ENCODE measurements at places on chromosomes 1 and 21.

- DNase-seq = no peak
Observed at GRCh38 chr1:67601539-67601938, 83.5 kb upstream of the GADD45A start.

DNA sequence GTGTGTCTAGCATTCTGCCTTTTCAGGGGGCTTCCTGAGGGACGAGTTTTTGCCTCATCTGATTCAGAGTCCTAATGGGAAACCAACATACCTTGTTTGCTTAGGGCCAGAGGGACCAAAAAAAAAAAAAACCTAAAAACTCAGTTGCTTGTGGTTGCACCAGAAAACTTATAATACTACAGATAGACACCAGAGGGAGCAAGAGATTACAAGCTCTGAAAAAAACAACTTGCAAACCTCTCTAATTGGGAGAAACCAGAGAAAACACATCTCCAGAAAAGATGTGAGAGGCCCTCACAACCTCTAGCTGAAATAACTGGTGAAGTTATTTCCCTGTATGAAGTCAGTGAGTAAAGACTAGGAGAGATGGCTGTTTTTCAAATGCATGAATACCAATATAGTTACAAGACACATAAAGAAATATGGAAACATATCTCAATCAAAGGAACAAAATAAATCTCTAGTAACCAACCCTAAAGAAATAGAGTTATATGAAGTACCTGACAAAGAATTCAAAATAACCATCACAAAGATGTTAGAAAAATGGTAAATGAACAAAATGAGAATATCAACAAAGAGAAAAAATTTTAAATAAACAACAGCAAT, 233.7 kb upstream of the NFIA start:
- DNase-seq = peak; percentile 77

DNA sequence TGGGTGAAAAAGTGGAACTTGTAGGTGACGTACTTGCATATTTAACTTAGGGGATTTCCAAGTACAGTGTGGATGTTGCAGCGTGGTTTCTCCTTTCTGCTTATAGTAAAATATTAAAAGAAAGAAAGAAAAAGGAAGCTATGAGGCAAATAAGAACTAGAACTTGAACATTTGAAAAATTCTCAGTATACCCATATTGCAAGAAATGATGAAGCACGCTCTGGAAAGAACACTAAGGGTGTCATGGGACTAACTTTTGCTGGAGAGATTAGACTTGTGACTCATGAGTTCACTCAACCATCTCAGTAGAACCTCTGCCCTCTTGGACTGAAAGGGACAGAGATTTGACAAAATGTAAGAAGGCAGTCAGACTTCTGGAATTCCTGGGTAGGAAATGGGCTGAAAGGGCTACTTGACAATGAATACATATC, 704.5 kb upstream of the ADGRL4 start:
- peak; percentile 63 for DNase-seq

- DNase-seq = no peak
Observed at GRCh38 chr1:75589637-75590036, 21.3 kb downstream of the SLC44A5 start.

DNA sequence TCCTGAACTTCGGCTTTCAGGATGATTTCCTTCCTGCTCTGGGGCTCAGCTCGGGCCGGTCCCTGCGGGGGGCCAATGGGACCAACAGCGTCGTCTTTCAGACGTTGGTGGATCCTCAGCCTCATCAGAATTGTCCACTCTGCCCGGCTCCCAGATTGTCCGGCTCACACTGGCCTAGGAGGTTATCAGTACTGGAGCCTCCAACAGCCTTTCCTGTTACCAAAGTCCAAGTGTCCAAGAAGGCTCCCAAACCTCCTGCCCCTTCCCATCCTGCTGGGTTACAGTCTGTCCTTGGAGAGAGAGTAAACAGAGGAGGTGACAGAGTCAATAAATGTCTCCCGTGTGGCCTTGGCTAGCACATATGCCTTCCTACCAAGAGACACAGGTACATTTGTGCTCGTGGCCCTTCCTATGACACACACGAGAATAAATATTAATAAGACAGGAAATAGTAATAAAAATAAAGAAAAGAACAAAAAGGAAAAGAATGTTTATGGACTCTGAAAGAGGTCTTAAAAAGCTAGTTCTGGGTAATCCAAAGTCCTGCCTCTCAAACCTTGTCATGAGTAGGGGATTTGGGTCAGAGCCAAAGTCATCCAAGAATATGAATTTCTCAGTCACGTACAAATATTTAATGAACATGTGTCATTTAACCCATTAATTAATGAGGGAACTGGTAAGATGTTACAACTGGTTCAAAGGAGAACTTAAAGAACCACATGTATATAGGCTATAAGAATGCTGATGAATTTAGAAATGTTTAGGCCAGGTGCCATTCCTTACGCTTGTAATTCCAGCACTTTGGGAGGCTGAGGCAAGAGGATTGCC, 80.8 kb upstream of the SLC2A1 start:
- DNase-seq = no peak

- DNase-seq = peak; percentile 35
Observed at GRCh38 chr1:10795276-10796021, 997 bp downstream of the CASZ1 start.

DNA sequence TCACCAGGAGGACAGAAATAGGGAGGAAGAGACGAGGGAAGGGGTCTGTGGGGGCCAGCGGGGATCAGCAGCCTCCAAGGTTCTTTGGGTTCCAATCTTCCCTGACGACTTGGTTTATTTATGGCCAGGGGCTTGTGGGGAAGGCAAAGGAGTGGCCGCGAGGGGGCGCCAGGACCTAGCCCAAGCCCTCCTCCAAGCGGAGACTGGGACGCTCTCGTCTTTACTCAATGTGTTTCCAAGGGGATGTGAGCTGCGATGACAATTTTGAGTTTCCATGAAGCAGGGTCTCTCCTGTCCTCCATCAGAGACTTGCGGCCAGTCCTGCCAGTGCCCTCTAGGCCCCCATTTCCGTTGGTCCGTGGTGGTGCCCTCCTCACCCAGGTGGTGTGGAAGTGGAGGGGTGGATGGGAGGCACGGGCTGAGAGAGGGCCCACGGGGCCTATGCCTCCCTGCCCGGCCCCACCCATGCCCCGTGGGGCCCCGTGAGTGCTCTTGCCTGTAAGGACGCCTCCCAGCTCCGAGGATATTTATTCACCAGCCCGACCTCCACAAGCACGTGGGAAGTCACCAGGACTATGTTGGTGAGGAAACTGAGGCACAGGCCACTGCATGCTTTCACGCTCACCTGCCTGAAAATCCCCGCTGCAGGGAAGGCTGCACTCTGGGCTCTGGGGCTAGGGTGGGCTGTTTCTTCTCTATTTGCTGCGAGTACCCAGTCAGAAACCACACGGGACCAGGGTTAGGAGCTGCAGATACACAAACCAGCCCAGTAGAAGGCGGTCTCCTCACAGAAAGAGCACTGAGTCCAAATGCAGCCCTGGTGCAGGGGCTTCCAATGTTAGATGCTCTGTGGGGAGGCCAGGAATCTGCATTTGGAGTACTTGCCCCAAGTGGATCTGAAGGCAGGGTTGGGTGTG, 26.5 kb downstream of the DMRTB1 start:
- DNase-seq = peak; percentile 94

- DNase-seq = peak; percentile 4
Observed at GRCh38 chr1:179866616-179867015, 11.0 kb downstream of the TOR1AIP2 start.

DNA sequence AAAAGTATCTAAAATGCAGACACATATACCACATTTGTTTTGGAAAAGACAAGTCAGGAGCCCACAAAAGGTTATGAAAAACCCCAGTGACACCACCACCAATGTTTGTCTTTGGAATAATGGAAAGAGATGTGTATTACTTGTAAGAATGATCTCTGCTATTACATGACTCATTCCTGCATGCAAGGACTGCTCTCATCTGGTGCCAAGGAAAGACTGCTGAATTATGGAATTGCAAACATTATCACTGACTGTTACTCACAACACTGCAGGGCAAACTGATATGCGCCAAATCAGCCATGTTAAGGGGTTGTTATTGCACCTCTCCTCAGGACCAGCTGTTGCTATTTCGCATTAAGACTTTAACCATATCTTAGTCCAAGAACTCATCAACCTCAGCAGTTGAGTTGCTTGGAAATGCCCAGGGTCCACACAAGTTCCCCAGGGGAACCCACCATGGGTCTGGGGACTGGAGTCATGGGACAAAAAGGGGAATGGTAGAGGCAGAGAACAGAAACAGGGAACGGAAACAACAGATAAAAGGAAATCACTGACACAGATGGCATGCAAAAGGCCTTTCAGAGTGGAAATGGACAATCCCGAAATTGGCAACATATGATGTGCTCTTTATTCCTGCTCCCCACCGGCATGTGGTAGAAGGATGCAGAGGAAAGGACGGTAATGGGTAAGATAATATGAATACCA, 34.4 kb downstream of the CAPZB start:
- peak; percentile 94 for DNase-seq

DNA sequence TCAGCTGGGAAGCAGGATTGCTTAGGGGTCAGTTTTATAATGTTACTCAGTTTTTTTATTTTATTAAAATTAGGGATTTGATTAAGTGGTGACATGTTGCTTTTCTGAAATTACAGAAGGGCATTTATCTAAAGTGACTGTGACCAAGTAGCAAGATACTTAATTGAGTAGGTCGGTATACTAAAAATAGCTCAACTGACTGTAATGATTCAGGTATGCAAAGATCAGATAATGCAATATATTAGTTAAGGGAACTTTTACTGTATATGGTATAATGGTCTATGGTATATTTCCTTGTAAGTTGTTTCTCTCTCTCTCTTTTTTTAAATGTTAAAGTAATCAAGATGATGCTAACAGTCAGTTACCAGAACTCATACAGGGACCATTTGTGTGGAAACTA, 26.2 kb downstream of the RLF start:
- DNase-seq = no peak

GRCh38 chr1:118928739-118929554, 59.2 kb downstream of the TBX15 start:
- peak; percentile 40 for DNase-seq

DNA sequence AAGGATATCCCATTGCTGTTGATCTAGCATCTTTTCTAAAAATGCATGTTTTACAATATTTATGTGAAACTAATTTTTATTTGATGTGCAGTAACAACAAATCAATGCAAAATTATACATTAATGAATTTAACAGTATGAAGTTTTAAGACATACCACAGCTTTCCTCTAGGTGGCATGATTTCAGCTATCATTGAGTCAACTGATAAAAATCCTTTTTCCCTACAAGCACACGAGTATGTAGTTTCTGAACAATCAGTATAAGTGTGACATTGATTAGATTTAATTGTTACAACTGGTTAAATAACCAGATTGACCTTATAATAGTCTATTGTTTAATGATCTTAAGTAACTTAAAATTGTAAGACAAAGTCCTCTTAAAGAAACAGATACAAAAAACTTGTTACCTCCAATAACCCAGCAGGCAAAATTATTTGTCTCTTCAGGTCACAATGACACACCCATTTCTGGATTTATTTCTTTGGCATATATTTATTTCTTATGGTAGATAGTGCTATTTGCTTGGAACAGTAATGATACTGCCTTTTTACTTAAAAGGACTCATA, 5.8 kb upstream of the TGFB2 start:
- peak; percentile 82 for DNase-seq

DNA sequence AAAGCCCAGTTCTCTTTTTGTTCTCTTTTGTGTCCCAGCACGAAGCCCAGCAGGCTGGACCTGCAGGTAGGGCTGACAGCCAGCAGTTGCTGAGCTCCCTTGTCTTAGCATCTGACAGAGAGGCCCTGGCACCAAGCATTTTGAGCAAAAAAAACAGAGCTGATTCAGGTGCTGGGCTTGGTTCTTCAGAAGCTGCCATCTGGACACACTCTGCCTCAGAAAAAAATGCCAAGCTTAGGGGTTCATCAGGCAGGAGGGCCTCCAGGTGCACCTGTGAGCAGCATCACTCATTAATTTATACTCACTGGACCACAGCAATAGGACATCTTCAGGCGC, 167.1 kb upstream of the PLD5 start:
- no peak for DNase-seq

DNA sequence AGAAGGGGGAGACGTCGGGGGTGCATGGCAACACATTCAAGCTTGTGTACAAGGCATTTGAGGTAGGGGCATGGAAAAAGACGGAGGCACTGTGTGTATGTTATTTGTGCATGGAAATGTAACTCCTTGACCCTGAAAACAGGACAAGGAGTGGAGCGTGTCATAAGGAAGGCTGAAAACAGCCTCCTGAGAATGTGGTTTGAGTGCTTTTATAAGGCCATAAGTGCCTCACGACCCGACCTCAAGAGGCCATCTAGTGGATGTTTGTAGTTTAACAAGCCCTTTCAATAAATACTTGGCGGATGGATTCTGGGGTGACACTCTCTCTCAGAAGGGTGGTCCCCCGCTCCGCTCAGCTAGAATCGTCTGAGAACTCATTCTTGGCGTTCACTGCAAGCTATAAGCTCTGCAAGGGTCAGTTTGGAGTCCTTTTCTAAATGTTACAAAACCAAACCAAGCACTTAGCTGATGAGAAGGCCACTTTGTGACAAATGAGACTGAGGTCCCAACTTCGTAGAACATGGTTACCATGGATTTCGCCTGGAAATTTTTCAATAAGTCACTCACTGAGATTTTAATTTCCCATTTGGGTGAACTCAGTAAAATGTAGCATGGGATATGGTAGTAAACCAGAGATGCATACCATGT, 38.8 kb upstream of the CLCA4 start:
- peak; percentile 63 for DNase-seq

GRCh38 chr1:204456826-204457442, 37.7 kb downstream of the PIK3C2B start:
- no peak for DNase-seq

DNA sequence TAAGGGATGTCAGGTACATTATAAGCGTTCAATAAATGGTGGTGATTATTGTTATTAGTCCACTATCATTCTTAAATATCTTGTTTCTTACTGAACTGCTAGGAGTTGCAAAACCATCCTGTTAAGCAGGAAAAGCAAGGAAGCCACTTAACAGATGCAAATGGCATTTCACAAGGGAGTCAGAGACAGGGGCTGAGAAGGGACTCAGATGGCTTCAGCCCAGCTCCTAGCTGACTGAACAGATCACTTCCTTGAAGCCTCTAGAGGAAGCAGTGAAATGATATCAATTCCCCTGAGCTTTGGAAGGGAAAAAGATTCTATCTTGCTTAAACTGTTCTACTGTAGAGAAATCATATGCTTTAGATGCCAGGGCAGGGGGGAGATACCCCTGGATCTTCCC, 151.5 kb downstream of the ST6GALNAC5 start:
- no peak for DNase-seq

DNA sequence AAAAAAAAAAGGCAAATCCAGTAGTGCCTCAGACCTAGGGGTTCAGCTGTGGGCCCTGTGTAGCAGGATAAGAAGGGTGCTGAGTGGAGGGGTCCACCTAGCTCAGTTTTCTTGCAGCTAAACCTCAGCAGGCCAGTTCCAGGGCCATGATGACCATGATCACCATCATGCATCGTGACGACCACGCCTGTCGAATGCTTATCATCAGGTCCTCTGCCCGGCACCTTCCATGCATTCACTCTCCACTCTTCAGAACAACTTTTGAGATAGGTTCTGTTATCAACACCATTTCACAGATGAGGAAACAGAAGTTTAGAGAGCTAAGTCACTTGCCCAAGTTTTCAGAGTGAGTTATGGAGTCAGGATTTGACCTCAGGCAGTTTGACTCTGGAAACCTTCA, 54.9 kb downstream of the ACBD3 start:
- DNase-seq = no peak
